ENCODE measurements at places on chromosomes 2 and 18.

DNA sequence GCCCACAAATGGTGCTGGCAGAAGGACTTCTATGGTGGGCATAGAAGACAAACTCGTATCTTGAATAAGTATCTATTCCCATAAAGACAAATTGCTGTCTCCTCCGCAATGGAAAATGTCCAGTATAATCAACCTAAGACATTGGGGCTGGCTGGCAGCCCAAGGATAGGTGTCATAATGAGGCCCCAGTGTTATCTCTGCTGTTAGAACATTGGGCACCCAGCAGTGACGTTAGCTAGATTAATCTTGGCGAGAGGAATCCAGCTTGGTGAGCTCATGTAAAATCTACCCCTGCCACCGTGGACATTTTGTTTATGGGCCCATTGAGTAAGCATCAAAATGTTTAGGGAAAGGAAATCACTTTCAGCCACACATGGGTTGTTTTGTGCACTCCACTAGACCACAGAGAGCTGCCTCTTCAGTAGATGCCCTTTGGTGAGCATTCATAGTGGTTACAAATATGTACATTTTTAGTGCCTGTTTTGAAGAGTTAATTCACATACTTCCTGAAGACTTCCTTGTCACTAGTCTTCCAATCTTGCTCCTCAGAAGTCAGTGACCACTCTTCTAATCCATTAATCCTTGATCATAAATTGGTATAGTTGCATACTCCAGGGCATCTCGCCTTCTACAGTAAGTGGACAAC, 48.2 kb upstream of the KDM3A start:
- no peak for DNase-seq

- DNase-seq, result no peak
Observed at GRCh38 chr2:234243871-234244565, 193.5 kb downstream of the SPP2 start.

- DNase-seq, result no peak
Observed at GRCh38 chr18:48838166-48838775, 112.5 kb downstream of the SMAD7 start.

DNA sequence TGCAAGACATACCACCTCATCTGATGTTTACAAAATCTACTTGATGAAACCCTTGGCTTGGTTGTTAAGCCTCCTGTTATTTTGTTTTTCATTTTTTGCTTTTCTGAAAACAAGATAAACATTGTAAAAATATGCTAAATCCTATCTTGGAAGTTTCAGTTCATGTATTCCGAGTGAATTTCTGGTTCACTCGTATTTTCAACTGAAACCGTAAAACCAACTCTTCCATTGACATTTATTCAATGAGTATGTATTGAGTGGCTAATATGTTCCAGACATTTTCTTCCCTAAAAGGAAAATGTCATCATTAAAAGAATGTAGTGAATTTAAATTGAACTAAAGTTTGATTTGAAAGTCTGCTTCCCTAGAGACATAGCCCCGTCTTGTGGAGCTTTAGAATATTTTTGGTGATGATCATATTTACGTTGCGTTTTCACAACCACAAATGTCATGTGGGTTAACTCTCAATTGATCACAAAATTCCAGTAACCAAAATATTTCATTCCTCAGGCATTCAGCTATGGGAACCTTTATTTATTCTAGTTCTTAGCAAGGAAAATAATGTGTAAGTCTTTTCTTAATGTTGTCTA, 204.2 kb downstream of the MBD2 start:
- DNase-seq, result no peak

GRCh38 chr18:75679331-75679730, 251.8 kb upstream of the SMIM21 start:
- no peak for DNase-seq

DNA sequence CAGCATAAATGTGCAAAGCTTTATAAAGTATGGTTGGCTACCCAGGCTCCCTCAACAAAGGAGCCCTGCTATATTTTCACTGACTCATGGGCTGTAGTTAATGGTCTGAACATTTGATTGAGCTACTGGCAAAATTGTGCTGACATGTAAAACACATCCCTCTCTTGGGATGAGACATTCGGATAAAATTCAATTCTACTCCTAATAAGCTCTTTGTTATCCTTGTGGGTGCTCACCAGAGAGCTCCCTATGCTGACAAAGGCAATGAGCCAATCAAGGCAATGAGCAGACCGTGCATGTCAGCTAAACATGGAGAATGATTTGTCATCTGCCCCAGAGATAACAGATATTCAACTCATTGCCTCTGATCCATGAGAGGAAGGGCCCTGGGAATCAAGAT, 27.7 kb downstream of the SERPINB8 start:
- DNase-seq, result no peak

DNA sequence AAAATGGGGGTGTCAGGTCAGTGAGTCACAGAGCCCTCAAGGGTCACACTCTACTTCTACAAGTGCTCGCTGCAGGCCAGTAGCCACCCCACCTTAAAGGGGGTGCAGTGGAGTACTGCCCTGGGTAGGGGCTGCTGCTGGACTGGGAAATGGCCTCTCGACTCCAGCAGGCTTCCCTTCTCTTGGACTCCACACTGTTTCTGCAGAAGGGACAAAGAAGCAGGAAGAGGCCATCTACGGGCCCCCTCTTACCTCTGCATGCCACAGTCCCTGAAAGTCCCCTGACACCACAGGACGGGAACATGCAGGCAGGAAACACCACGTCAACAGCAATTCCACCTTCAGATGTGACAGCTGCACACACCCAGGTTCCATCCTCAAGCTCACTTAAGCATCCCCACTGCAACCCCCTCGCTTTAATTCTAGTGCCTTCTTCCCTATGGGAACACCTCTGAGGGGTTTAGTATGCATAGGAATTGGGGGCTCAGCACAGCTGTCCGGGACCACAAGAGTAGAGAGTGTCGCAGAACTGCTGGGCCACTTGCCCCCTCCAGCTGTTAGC, 22.3 kb downstream of the SNED1 start:
- DNase-seq, result no peak

All from nucleus accumbens (tissue), 56 donors.